Endothelial cell (in vitro differentiated cells): ENCODE measurements at places on chromosomes 11 and 22. TPM values are rescaled to one million over a fixed set of nuclear protein-coding genes. Genes with fewer than 3 reads are reported as not detected.

DNA sequence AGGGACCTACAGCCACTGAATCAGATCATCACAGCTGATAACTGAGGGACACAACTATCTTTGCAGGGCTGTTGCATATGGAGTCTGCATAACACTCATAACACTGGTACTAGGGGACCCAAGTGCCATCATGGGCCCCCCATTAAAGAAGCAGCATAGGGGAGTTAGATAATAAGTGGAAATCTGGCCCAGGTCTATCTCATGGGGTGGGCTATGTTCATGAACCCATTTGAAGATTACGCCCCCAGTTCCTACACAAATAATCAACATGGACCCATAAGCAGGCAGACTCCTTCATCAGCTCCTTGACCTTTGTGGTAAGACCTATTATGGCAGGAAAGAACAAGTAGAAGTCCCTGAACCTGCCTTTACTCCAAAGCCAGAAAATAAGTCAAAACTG, 48.8 kb downstream of the ASCL2 start:
- no peak overlapping the region for H3K27ac ChIP-seq
- H3K36me3 ChIP-seq, result no peaks in the 10 kb centered on the region
- DNase-seq, result no peak

DNA sequence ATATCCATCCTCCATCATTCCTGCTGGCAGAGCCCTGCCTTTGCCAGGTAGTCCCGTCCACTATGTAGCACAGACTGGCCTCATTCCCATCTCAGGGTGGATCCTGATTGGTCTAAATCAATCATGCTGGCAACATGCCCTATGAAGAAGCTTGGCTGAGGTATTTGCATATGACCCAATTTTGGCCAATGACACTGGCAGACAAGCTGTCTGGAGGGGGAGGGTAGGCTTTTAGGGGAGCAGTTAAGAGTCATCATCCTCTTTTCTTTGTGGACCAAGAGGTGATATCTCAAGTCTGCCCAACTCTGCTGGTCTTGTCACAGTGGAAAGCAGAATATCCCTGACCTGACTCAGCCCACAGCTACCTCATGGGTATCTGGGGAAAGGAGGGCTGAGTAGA, 5.1 kb downstream of the CCDC89 start:
- no peak for DNase-seq
- H3K27ac ChIP-seq, result no peak overlapping the region
- peaks cover 46% of the 10 kb centered on the region for H3K4me1 ChIP-seq
- no peak overlapping the region for H3K4me3 ChIP-seq
- peaks cover 7% of the 10 kb centered on the region for H3K27me3 ChIP-seq

DNA sequence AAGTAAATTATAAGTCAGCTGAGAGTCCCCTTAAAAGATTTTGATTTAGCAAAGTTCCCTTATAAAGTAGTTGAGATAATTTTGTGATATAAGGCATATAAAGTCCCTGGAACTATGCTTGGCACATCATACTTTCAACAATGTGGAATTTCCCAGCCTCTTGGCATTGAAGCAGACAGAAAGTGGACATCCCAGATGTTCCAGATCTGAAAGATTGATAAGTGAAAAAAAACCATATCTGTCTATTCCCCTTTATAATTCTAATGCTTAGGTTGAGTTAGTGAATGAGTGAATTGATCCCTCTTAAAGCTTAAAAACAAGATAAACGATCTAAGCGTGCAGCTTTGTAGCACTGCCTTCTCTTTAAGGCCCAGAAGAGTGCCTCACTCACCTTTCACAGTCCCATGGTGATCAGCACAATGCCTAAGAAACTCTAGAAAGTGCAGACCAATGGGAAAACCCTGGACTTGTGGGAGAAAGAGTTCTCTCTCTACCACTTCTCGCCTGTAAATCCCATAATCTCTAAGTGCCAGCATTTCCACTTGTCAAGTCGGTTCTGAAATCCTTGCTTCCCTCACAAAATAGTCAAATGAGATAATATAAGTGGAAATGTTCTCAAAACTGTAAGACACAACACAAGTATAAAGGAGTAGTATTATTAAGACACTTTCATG, 17.8 kb downstream of the FIBIN start:
- no peak overlapping the region for H3K27ac ChIP-seq
- H3K27me3 ChIP-seq, result no peaks in the 10 kb centered on the region
- no peak for DNase-seq
- no peak overlapping the region for H3K4me3 ChIP-seq
- H3K4me1 ChIP-seq, result no peaks in the 10 kb centered on the region

GRCh38 chr11:83019888-83020579, 51.7 kb downstream of the RAB30 start:
- H3K27ac ChIP-seq, result no peak overlapping the region

GRCh38 chr11:86473991-86474833, 99.5 kb downstream of the CCDC81 start:
- no peak for DNase-seq
- H3K36me3 ChIP-seq, result no peaks in the 10 kb centered on the region
- no peaks in the 10 kb centered on the region for H3K27me3 ChIP-seq
- H3K4me3 ChIP-seq, result no peak overlapping the region

GRCh38 chr11:6655020-6655789, 404 bp downstream of the DCHS1 start:
- peaks cover 4% of the 10 kb centered on the region for H3K27me3 ChIP-seq
- peaks cover 11% of the 10 kb centered on the region for H3K4me1 ChIP-seq
- peak; percentile 38 for DNase-seq
- H3K36me3 ChIP-seq, result no peaks in the 10 kb centered on the region

DNA sequence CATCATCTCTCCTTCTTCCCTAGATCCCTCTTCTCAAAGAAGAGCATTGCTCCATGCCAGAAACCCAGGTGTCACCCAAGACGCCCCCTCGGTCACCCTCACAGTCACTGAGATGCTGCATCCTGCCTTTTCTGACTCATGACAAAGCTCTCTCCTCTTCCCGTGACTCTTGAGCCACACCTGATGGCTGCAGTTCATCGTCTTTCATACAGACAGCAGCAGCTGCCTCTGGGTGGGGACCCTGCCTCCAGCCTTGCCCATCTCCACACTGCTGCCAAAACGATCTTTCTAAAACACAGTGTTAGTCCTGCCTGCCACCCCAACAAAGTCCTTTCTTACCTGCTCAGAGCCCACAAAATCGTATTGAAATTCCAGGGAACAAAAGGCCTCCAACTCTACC, 44.8 kb downstream of the BUD13 start:
- no peak overlapping the region for H3K4me3 ChIP-seq
- H3K36me3 ChIP-seq, result no peaks in the 10 kb centered on the region
- peaks cover 7% of the 10 kb centered on the region for H3K4me1 ChIP-seq
- no peak for DNase-seq
- H3K27ac ChIP-seq, result no peak overlapping the region
- peaks cover 12% of the 10 kb centered on the region for H3K27me3 ChIP-seq

DNA sequence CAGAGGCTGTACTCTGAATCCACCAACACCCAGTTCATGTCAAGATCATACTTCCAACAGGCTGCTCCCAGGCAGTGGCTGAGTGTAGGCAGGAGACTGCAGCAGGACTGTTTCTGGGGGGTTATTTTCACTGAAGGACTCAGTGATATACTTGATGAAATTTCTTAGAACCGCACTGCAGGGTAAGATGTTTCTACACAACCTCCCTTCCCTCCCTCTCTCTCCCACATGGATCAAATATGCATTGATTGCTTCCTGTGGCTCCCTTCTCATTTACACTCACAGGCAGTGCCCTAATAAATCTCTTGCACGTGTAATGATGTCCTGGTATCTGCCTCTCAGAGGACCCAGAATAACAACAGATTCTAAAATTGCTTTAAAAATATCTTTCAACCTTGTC, 251.3 kb upstream of the CCDC179 start:
- H3K27ac ChIP-seq, result no peak overlapping the region
- no peak overlapping the region for H3K4me3 ChIP-seq
- peaks cover 11% of the 10 kb centered on the region for H3K4me1 ChIP-seq
- no peaks in the 10 kb centered on the region for H3K27me3 ChIP-seq
- no peak for DNase-seq
- peaks cover 2% of the 10 kb centered on the region for H3K36me3 ChIP-seq

DNA sequence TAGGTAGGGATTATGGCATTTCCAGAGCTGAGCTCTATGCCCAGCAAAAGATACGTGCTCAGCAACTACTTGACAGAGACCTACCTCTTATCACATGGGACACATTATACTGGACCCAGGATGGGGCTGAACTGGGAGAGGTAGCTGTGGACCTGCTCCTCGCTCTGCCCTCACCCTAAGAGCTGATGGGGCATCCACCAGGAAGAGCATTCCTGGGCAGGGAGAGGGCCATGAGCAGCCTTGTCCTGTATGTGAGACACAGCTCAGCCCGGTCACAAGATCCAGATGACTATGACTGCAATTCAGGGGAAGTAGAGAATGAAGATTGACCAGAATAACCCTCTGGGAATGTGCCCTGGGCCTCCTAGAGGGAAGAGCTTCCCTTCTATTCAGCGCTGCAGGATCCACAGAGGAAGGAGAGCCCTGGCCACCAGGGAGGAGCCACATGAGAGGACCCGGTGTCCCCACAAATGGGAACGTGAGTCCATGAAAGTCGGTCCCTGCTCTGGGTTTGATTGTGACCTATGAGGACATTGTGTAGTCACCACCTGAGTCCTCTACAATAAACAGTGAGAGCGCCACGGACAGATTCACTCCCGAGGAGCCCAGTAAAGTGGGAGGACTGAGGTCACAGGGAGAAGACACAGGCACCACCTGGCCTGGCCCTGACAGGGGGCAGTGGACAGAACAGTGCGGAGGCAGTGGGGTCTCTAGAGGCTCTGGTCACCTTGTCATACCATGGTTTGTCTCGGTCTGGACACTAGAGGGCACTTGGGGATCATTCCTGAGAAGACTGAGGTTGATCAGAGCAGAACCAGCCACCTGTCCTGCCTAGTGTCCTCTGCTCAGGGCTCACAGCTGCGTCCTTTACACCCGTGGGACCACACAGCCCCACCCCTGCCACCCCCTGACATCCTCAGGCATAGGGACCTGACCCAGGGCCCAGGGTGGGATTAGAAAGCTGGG, 99.5 kb downstream of the ZNF280B start:
- H3K27ac ChIP-seq, result no peak overlapping the region
- H3K27me3 ChIP-seq, result peaks cover 9% of the 10 kb centered on the region
- H3K4me3 ChIP-seq, result no peak overlapping the region
- H3K36me3 ChIP-seq, result no peaks in the 10 kb centered on the region
- DNase-seq, result peak; percentile 56

- no peak for DNase-seq
- H3K36me3 ChIP-seq, result peaks cover 8% of the 10 kb centered on the region
- H3K4me1 ChIP-seq, result peaks cover 13% of the 10 kb centered on the region
- H3K4me3 ChIP-seq, result peak overlapping the region; percentile 33
Observed at GRCh38 chr22:42202048-42202447, 68.4 kb downstream of the TCF20 start.

GRCh38 chr11:58060535-58060934, 29.8 kb downstream of the OR6Q1 start:
- DNase-seq, result no peak
- H3K27me3 ChIP-seq, result no peaks in the 10 kb centered on the region
- H3K36me3 ChIP-seq, result no peaks in the 10 kb centered on the region
- H3K4me3 ChIP-seq, result no peak overlapping the region

DNA sequence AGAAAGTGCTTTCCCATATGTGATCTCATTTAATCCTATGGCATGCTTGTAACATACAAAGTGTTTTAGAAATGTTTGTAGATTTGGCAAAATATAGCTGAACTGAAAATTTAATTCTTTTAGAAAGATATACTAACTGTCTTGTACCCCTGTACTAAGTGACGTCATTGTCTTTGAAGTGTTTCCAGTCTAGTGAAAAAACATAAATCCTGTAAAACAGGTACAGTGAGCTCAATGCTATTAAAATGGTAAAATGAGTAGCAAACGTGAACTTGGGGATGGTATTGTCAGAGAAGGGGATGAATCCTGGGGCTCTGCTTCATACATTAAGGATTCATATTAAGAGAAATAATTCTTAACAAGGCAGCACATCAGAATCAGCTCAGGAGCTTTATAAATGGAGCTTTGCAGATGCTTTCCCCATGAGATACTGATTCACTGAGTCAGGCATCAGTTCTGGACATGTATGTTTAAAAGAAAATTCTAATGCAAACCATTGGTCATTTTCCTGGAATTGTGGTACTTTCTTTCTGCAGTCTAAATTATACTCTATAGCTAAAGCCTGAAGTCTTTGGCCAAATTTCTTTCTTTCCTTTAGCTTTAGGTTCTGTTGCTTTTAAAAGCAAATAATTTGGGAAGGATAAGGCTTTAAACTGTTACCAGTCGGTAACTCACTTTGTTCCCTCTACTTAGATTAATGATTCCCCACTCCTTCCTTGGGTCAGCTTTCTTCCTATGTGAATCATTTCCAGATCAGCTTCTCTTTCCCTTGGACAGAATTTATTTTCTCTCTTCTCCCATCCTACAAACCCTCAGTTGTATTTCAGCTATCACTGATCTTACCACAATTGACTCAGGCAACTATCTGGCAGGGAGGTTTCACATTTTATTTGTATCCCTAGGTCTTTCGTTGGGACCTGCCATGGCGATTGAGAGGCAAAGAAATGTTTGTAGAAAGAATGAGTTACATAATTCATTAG, 57.5 kb upstream of the DDI1 start:
- no peak for DNase-seq
- no peaks in the 10 kb centered on the region for H3K36me3 ChIP-seq
- H3K4me1 ChIP-seq, result no peaks in the 10 kb centered on the region
- H3K4me3 ChIP-seq, result no peak overlapping the region

DNA sequence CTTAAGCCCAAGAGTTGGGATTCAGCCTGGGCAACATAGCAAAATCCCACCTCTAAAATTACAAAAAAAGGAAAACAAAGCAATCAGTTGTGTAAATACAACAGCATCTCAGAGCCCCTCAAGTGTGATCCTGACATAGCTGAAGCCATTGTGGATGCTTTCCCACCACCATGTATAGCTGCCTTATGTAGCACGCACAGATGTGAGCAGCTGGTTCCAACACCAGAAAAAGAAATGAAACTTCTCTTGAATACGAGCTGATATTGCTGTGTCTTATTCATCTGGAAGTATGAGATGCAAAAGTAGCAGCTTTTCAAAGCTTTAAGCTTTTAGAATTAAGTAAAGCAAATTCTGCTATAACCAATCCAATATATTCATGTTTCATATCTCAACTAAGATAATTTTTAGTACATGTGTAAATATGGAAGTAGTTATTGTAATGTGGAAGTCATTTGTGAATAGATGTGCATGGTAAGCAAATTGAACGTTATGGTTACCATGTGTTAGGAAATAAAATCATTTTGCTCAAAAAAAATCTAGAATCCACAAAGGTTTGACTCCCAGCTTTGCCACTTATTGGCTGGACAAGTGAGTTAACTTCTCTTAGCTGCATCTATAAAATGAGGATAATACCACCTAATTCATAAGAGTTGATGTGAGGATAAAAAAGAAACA, 63.2 kb downstream of the SGSM3 start:
- H3K27ac ChIP-seq, result no peak overlapping the region
- H3K4me1 ChIP-seq, result peaks cover 33% of the 10 kb centered on the region
- no peak overlapping the region for H3K4me3 ChIP-seq
- no peak for DNase-seq
- H3K27me3 ChIP-seq, result peaks cover 17% of the 10 kb centered on the region

GRCh38 chr11:45216901-45217300, 69.2 kb downstream of the SYT13 start:
- no peaks in the 10 kb centered on the region for H3K27me3 ChIP-seq
- H3K27ac ChIP-seq, result no peak overlapping the region
- peaks cover 18% of the 10 kb centered on the region for H3K36me3 ChIP-seq
- peaks cover 12% of the 10 kb centered on the region for H3K4me1 ChIP-seq
- H3K4me3 ChIP-seq, result no peak overlapping the region

- H3K27ac ChIP-seq, result no peak overlapping the region
- H3K4me1 ChIP-seq, result no peaks in the 10 kb centered on the region
- H3K4me3 ChIP-seq, result no peak overlapping the region
- DNase-seq, result no peak
Observed at GRCh38 chr11:18229501-18229900, 7.1 kb downstream of the SAA4 start.

The FAM111B gene
- 3.4 TPM for total RNA-seq

The KRTAP5-8 gene
- total RNA-seq, result not detected

The CLMP gene
- 5.5 TPM for total RNA-seq

The LDHAL6A gene
- total RNA-seq, result not detected

The MGAT3 gene
- total RNA-seq, result 0.87 TPM

The UCP3 gene
- total RNA-seq, result 1.6 TPM

The KCNK4 gene
- 0.36 TPM for total RNA-seq

The SPINDOC gene
- 55.3 TPM for total RNA-seq
